SIG-M5 (cell line): ENCODE measurements at places on chromosomes 13 and 19.

GRCh38 chr13:97743938-97744337 is 209.5 kb upstream of the IPO5 start:
- DNase-seq = no peak

DNA sequence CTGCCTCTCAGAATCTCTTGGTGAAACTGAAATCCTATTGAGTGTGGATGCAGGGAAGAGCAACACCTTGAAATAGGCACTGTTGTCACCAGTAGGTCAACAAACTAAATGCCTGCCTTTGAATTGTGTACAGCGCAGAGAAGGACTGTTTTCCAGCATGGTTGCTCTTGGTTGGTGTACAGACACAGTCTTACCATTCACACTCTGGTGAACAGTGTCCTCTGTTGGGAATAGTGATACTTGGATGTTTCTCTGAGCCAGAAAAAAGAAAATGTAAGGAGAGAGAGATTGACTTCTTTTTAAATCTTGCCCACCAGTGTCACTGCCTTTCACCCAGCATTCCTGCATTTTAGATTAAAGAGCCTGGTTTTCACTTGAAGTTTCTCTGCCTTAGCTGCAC is 179.7 kb downstream of the STK24 start:
- no peak for DNase-seq

GRCh38 chr13:113457510-113457909 is 4.2 kb upstream of the ADPRHL1 start:
- no peak for DNase-seq

- no peak for DNase-seq
Observed at GRCh38 chr13:75090872-75091615, 390.9 kb downstream of the TBC1D4 start.

DNA sequence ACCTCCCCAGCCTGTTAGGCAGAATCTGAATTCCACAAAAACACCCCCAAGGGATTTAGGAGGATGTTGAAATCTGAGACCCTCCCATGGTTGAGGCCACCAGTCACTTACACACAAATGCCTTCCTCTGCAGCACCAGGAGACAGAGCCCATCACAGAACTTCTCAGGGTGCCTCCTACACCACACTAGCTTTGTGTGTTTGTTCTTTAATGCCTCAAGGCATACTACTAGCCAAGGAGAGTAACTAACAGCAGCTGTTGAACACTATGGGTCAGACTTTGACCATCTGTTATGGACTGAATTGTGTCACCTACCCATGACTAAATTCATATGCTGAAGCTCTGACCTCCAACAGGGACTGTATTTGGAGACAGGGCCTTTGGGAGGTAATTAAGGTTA is 9.5 kb upstream of the MED26 start:
- DNase-seq = no peak

GRCh38 chr19:1259206-1259875 is 9.8 kb upstream of the CIRBP start:
- DNase-seq = no peak

GRCh38 chr13:98755116-98755515 is 2.6 kb upstream of the SLC15A1 start:
- DNase-seq = no peak

- no peak for DNase-seq
Observed at GRCh38 chr13:81577601-81578195, 1236.8 kb upstream of the SPRY2 start.

DNA sequence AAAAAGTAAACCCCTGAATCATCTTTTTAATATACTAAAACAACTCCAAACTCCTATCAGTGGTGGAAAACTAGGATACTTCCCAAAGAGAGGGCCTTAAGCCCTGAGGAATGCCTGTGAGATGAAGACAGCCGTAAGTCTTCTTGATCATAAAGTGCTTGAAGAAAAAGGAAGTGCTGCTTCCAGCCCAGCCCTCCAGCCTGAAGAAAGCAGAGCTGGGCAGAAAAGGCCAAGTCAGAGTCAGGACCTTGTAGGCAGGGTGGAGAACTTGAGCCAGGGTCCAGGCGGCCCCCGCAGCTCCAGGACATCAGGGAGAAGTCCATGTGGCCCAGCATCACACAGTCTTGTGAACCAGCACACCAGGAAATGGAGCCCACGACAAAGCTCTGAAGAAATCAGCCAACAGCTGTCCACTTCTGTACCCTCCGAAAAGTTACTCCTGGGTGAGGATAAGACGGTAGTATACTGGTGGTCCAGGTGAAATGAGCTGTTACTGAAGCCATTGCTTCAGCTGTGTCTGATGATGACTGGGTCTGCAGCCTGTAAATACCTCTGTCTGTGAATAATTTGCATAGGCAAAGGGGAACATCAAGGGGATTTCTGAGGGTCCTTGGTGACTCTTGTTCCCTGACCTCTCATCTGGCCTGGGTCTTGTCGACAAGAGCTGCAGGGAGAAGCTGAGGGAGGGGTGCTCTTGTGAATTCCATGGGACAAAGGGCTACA is 18.7 kb upstream of the CRYL1 start:
- DNase-seq = no peak

DNA sequence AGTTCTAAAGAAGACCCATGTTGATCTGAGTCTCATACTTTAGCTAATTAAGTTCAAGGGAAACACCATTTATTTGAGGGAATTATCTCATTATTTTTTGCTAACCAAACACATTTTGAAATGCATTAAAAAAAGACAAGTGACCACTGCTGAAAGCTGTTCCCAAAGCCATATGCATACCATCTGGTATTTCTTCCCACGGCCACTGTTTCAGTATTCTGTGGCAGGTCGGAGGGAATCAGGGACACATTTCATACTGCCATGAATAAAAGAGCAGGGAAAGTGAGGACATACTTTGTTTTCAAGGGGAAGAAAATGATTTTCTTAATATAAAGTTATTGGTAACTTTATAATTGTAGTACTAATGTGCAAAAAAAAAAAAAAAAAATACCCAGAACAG is 401.2 kb downstream of the HS6ST3 start:
- DNase-seq = no peak

GRCh38 chr19:57441979-57442752 is 7.0 kb downstream of the ZNF749 start:
- no peak for DNase-seq

GRCh38 chr13:114066956-114067355 is 65.5 kb downstream of the RASA3 start:
- no peak for DNase-seq

DNA sequence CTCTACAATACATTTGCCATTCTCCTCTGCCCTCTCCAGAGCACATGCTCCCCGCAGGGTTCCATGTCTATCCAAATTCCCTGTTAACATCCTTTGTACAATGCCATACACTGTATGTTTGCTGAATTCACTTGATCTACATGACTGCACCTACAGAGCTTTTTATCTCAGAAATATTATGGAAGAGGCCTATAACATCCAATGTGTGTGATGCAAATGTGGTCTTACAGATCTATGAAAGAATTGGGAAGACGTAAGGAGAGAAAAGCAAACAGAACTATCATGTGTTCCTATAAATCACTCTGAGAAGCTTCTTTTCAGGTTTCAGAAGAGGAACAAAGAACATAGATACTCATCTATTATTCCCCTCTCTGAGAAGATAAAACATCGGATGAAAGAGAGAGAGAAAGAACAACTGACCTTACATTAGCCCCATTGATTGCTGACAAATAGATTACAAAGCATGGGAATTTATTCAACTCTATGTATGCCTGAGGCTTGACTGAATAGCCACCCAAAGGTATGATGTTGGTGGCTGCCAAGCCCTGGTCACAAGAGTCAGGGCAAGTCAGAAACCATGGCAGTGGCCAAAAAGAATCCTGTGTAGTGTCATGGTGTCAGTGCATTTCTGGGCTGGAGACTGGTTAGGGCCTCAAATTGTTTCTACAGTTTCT is 425.2 kb downstream of the FOXO1 start:
- DNase-seq = no peak

GRCh38 chr19:39498798-39499642 is at the start of gene DLL3:
DLL3 (plus strand) TSS chr19:39498947; CDS start chr19:39498975, 28 bp downstream.
- no peak for DNase-seq

GRCh38 chr19:45922281-45922680 is 7.7 kb upstream of the NANOS2 start:
- no peak for DNase-seq
